ENCODE measurements at places on chromosomes 6 and 20. TPM values are rescaled to one million over a fixed set of nuclear protein-coding genes. Genes with fewer than 3 reads are reported as not detected.

The FOXS1 gene
- 4.9 TPM for polyA plus RNA-seq

The PAX1 gene
- not detected for polyA plus RNA-seq

The GABRR1 gene
- 2.7 TPM for polyA plus RNA-seq

The RPS10 gene
- 1,427 TPM for polyA plus RNA-seq

The AKIRIN2 gene
- polyA plus RNA-seq, result 62.4 TPM

GRCh38 chr6:4100655-4101054 is 21.7 kb upstream of the FAM217A start:
- no peak for DNase-seq

DNA sequence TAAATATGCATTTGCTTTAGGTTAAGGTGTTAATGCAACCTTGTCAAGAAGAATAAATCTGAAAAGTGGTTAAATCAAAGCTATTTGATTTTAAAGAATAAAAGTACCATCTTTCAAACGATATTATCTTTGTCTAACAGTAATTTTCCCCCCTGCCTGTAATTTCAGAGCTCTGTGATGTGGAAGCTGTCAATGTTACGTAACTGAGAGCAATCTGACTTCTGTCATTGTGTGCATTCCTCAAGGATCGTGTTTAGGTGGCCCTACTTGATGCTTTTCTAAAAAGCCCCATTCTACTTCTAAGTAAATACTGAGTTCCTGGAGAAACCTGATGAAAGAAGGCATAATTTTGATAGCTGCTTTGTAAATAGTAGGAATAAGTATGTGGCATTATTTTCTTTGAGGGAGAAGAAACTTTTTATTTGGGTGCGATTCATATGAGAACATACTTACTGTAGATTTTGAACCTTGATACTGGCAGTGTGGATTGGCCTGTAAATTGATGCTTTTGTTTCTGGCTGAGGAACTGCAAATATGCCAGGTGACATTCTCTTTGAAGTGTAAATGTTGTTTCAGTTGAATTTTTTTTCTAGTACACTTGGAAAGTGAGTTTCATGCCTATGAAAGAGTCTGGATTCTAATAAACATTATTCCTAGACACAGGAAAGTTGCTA is 529.6 kb upstream of the FLRT3 start:
- DNase-seq, result no peak

DNA sequence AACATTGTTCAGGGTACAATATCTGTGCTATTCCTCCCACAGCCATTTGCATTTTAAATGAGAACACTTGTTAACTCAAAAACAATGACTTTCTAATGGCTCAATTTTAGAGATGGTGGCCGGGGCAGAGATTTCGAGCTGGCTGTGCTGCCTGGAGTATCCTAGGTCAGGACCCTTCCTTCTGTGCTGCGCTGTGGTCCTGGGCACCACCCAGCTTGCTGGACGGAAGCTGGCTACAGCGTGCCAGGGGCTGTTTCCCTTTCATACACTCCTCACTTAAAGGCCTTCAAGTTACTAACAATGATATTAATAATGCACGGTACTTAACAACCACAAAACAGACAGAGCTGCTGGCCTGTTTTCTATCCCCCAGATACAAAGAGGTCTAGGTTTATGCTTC is 194.4 kb upstream of the CST7 start:
- no peak for DNase-seq

DNA sequence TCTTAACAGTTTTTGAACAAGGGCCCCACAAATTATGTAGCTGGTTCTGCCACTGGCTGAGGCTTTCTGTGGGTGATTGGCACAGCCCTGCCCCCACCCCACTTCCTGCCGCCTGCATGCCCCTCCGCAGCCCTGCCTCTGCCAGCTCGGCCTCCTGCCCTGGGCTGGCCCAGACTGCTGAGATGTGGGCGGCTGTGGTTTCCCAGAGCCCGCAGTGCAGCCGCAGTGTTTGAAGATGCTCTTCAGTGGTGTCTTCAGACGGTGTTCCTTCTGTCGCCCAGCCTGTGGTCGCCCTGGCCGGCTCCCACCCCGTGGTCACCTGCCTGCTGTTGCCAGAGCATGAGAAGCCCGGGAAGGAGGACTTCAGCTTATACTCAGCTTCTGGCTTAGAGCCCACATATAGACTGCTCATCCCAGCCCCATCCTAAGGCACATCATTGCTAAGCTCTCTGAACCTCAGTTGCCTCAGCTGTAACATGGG is 154.3 kb downstream of the VEGFA start:
- no peak for DNase-seq

- no peak for DNase-seq
Observed at GRCh38 chr6:135606392-135606791, 108.9 kb upstream of the AHI1 start.
